ENCODE measurements at places on chromosomes 12 and 14.

DNA sequence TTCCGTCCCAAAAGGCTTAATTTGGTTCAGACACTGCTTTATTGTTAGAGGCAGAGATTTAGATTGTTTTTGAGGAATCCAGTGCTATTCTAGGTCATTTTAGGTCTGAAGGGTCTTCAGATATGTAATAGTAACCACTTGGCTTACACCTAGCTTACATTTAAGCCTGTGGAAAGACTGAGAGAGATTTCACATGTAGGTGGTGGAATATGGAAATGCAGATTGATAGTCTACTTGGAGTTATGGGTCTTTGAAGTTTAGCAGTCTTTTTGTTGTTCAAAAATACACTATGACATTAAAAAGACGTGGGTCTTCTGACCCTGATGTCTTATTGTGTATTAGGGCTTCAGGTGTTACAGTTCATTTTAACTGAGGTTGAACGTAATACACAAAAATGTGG is 51.4 kb upstream of the CCT2 start:
- no peak for DNase-seq

DNA sequence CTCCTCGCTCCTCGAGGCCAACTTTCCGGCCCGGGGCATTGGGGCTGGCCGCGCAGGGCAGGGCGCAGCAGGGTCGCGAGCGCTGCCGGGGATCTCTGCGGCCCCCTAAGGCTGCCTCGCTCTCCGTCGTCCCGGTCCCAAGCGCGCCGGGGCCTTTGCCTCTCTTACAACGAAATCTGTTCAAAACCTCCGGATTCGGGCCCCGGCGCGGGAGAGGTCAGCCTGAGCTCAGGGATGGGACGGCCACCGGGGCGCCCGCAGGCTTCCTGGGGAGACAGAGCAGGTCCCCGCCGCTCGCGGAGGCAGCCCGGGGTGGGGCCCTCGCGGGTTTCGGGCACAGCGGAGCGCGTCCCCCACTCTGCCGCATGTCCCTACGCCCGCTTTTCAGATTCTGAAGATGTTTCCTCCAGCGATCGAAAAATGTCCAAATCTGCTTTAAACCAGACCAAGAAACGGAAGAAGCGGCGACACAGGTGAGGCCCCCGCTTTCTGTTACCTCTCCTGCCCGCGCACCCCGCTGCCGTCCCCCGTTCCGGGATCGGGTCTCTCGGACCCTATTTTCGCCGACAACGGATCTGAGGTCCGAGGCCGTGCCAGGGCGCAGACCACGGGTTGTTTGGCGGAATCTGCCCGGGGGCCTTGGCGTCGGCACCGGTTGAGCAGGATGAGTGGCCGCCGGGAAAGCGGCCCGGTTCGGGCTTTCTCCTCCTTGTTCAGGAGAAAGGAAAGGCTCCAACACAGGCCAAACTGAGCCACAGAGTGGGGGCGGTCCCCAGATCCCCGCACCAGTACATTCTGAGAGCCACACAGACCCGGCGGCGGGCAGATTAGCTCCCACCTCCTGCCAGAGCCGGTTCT is 1.8 kb downstream of the VSX2 start:
- no peak for DNase-seq

DNA sequence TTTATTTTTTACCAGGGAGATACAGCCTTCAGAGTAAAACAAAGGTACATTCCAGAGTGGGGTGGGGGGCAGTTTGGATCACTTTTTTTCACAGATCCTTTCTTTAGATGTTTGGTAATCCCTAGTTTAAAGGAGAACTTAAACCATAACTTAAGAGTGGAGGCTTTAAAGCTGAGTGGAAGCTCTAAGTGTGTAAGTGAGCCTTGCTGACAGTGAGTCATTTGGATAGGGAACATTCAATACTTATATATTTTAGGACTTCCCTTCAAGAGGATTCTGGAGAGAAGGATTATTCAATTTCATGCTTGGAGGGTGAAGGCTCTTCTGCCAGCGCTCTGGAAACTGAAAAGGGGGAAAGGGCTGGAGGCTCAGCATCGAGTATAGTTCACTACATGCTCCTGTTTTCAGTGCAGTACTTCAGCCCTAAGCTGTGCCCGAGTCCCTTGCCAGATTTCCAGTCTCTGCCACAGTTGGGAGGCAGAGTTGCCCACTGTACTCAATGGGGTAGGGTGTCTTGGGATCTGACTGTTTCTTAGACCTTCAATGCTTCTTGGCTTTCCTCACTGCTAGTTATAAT is 8.4 kb downstream of the PRKAG1 start:
- no peak for DNase-seq

- no peak for DNase-seq
Observed at GRCh38 chr14:40248671-40249070, 816.4 kb upstream of the FBXO33 start.

DNA sequence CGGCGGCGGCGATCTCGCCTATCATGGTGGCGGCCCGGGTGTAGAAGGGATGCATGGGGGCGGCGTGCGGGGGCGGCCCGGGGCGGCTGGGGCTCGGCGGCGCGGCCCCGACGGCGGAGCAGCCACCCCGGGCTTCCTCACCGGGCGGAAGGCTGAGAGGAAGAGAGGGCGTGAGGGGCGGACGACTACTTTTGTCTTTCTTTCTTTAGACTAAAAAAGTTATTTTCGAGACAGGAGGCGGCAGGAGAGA is 240 bp downstream of the BTG1 start:
- no peak for DNase-seq

DNA sequence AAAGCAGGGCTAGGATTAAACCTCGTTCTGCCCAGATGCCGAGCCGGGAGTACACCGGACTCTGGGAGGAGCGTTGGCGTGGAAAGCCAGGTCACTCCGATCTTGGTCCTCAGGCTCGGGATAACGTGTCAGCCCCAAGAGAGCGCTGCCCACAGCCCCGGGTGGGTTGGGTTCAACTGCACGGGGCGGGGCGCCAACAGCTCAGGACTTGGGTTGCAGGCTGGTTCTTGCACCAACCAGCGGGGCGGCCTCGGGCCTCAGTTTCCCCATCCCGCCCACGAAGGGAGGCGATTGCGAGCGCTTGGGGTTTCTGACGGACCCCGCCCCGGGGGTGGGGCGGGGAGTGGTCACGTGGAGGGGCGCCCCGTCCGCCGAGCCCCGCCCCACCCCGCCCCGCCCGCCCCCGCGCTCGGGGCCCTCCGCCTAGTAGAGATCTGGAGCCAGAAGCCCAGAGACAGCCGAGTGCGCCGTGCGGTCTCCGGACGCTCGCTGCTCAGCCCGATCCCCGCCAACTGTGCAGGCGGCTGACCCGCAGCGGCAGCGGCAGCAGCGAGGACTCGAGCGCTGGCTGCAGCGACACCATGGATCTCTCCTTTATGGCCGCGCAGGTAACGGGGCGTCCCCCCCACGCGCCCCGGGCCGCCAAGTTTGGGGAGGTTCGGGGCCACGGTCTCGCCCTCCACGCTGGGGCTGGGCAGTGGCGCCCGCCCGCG is at the start of gene C14orf132:
TSS of gene C14orf132 (plus strand) at position 443 of the 713 bp plus-strand sequence. CDS start at position 582, 139 bp downstream.
- DNase-seq = no peak

GRCh38 chr14:79730953-79731352 is 480.4 kb downstream of the DIO2 start:
- no peak for DNase-seq

DNA sequence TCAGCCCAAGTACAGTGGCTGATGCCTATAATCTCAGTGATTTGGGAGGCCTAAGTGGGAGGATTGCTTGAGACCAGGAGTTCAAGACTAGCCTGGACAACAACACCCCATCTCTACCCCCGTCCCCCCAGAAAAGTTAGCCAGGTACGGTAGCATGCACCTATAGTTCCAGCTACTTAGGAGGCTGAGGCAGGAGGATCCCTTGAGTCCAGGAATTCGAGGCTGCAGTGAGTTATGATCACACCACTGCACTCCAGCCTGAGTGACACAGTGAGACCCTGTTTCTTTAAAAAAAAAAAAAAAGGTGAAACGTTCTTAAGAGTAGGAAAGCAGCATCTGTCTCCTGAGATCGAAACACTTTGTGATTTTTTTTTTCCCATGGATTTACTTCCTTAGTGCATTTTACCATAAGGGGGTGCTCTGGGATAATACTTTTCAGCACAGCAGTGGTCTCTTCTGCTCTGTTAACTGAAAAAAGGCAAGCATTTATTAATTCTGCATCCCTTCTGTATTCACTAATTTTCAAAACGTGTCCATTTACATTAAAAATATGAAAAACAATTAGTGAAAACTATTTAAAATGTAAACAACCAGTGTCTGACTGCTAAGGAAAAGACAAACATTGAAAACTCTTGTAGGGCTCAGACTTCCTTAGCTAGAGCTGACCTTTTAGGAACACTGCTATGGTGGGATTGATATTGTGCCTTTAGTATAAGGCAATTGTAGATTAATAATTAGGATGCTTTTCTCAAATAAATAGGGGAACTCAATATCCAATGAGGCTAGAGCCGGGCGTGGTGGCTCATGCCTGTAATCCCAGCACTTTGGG is 31.2 kb upstream of the USP44 start:
- DNase-seq = no peak

GRCh38 chr14:74563586-74564159 is 48.4 kb downstream of the LTBP2 start:
- DNase-seq = no peak

DNA sequence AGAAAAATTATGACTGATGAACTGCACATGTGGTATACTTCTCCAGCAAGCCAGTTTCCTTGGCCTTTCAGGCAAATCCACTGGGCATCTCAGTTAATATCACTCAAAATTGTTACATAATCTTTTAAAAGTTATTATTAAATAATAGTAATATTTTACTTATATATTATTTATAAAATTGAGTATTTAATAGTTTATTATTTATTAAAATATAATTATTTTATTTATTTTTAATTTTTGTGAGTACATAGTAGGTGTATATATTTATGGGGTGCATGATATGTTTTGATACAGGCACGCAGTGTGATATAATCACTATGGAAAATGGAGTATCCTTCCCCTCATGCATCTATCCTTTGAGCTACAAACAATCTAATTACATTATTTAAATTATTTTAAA is 384.1 kb upstream of the LRFN5 start:
- no peak for DNase-seq

GRCh38 chr12:128783129-128783574 is 40.6 kb downstream of the SLC15A4 start:
- DNase-seq = no peak

- peak; percentile 99 for DNase-seq
Observed at GRCh38 chr12:13196130-13196921, at the start of gene EMP1. Gene EMP1, plus strand, starts transcription at chr12:13196726. Its CDS starts 14,785 bp downstream, at chr12:13211511.

DNA sequence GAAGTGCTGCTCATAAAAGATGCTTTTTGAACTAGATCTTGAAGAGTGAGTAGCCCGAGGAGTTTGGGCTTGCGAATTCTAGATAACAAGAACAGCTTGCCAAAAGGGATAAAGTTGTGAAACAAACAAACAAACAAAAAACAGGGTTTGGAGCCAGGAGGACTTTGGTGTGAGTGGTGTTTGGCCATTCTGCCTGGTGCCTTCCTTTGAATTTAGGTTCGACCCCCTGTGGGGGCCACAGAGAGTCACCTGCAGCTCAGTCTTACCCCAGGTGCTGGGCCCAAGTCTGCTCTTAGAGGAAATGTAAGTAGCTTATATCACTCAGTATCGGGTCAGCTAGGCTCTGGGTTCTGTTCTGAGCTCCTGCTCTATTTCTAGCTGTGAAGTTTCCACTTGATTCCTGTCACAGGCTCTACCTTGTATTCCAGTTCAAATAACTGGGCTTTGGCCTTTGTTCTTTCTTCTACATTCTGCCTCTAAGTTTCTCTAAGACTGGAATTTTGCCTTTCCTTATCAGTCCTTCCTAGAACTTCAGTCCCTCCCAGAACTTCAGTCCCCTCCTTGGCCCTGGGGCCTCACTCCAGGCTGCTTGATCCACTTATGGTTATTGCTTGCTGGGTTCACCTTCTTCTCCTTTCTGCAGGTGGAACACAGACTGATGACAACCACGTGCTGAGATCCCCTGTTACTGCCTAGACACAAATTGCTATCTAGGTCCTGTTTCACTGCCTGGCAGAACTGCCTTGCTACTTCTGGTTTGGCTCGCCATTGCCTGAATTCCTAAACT is 20.5 kb upstream of the DUSP6 start:
- DNase-seq = no peak

DNA sequence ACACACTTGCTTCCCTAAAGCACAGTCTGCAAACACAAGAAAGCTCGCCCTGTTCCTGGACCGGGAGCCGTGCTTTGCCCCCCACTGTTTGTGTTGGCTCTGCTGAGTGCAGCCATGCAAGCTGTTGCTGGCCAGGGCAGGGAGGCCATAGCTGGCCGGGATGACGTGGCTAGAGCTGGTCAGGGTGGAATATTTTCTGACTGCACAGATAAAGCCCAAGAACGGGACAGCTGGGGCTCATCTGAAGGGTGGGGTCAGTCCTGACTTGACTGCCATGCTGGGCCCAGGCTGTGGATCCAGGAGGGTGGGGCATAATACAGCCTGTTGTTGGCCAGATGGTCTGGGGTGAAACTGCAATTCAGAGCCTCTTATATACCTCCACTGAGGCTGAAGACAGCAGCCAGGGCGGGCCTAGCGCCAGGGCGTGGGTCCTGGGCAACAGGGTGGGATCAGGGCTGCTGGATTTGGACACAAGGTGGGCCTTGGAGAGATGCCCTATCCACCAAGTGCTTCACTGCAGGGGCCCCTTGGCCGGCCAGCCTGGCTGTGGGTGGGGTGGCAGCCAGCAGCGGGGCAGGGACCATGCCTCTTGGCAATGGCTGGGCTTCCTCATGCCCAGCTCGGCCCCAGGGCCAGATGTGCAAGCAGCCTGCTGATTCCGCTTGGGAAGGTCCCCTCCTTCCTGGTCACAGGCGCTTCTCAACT is 14.8 kb downstream of the KMT5A start:
- DNase-seq = no peak

GRCh38 chr12:109773384-109774011 is 59.7 kb downstream of the TRPV4 start:
- DNase-seq = no peak

- no peak for DNase-seq
Observed at GRCh38 chr14:90760591-90761316, 55.5 kb downstream of the TTC7B start.

DNA sequence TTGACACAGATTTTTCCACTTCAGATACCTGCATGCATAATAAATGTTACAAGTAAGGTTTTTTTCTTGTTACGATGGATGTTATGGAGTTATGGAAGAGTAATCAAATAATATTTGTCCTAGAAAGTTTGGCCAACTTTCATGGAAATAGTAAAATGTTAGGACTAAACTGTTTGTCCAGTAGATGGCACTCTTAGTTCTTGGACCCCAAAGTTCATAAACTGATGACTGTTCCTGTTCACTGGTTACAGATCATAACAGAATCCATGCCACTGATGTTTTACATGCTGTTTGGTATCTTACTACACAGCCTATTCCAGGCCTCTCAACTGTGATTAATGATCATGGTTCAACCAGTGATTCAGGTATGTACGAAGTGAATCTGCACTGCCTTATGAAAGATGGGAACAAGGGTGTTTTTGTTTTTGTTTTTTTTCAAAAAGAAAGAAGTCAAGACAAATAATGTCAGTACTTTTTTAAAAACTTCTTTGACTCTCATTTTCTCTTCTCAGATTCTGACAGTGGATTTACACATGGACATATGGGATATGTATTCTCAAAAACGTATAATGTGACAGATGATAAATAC is 48.8 kb upstream of the SLCO1C1 start:
- DNase-seq = no peak

All from AG04450 (cell line).